Stimulated activated CD4-positive, alpha-beta T cell treated with anti-CD3 and anti-CD28 coated beads, TNF-alpha, amount 100 ng/mL, for 48 hours (primary cell): ENCODE measurements at places on chromosomes 3 and 15.

- no peak for DNase-seq
Observed at GRCh38 chr3:4322635-4323034, 19.5 kb downstream of the SETMAR start.

GRCh38 chr3:160162440-160162839, 62.8 kb upstream of the C3orf80 start:
- DNase-seq = no peak

DNA sequence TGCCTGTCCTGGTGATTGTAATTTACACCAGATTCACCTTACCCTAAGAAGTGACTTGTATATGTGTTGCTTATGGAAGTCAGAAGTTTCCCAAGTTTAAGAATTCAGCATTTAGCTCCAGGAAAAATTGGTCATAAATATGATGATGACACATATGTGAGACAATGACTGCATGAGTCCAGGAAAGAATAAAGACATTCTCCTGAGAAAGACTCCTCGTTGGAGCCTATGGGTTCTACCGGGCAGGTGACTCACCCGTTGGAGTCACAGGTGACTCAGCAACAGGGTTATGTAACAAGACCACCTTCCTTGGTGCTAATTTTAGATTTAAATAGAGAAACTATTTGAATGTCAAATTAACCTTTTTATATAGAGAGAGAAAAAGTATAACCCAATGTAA, 662.4 kb downstream of the FHIT start:
- DNase-seq = no peak

DNA sequence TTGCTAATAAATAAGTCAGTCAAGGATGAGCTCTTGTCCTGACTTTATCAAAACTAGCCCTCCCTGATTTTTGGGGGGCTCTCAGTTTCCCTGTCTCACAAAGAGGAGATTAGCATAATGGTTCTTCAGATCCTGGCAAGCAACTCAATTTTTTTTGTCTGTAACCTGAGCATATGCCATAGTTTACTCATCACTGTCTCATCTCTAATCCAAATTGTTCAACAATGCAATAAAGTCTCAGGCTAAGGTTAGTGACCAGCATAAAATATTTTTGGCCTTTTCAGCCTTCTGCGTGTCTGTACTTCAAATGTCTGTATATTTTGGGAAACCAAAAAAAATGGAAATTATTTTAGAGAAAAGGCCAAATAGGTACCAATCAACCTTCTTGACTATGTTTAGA, 465.6 kb upstream of the TPRG1 start:
- no peak for DNase-seq

DNA sequence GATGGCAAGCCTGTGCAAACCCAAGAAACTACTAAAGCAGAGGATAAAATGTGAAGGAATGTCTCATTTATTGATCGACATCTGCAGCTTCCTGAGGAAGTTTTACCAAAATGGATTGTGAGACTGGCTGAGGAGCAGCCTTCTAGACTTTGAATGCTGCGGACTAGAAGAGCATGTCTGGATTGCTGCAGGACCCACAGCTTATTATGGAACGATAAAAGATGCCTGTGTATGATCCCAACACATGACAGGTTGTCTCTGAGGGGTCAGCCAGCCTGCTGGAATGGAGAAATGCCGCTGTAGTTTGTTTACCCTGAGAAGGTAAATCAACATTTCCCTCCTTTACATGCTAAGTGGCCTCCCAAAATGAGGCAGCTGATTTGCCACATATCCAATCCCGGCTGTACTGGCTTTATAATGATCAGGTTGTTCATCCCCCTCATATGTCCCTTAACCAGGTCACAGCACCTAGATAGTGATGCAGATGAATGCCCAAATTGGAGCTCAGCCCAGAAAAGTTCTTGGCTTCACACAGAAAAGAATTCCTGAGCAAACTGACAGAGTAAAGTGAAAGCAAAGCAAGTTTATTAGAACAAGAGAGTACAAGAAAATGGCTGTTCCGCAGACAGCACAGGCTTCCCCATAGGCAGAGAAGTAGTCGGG, 63.9 kb downstream of the IL12A start:
- no peak for DNase-seq

GRCh38 chr3:35639254-35640186, at the start of gene ARPP21:
ARPP21 (plus strand) TSS chr3:35639525; CDS start chr3:35681752, 42,227 bp downstream.
- DNase-seq = no peak
